ENCODE measurements at places on chromosomes 3 and 15. TPM values are rescaled to one million over a fixed set of nuclear protein-coding genes. Genes with fewer than 3 reads are reported as not detected.

- DNase-seq = no peak
- peaks cover 4% of the 10 kb centered on the region for H3K4me1 ChIP-seq
- no peak overlapping the region for H3K4me3 ChIP-seq
- H3K27ac ChIP-seq = no peak overlapping the region
Observed at GRCh38 chr3:186757214-186757613, 26.2 kb upstream of the EIF4A2 start.

DNA sequence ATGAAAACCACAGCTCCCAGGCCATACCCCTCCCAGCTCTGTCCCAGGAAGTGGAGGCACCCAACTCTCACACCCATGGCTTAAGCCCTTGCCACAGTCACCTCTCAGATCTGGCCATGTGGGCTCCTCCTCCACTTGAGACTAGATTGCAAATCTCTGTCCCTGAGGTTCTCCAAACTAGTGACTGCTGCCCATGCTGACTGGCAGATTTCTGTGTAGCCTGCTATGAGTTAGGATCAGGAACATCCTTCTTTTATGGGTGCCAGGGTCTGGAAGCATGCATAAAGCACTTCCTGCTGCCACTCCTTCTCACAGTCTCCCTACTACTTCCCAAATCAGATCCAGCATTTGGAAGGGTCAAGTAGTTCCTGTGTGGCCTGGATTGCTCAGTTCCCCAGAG lies 59.6 kb upstream of the GOLIM4 start:
- H3K36me3 ChIP-seq = no peaks in the 10 kb centered on the region
- H3K4me1 ChIP-seq = no peaks in the 10 kb centered on the region
- no peak for DNase-seq
- H3K27ac ChIP-seq = no peak overlapping the region

DNA sequence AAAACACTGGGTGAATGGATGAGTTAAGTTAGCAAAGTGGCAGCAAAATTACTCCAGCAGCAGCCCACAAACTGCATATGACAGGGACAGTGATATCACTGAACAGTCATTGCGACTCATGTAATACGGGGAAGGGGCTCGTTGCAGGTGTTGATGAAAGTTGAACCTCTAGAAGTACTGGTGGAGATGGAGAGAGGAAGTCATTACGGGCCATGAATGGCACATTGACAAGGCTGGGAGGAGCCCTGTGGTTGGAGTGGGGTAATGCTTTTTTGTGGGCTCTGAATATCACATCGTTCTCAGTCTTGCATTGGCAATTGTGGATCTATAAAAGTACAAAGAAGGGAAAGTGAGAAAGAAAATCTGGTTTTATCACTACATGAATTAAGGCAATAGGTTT lies 278.1 kb downstream of the ZPLD1 start:
- no peak overlapping the region for H3K4me3 ChIP-seq
- no peaks in the 10 kb centered on the region for H3K36me3 ChIP-seq
- H3K27me3 ChIP-seq = no peaks in the 10 kb centered on the region

FBXO40 gene
- not detected for total RNA-seq

- no peaks in the 10 kb centered on the region for H3K4me1 ChIP-seq
- H3K36me3 ChIP-seq = no peaks in the 10 kb centered on the region
- H3K27ac ChIP-seq = no peak overlapping the region
- H3K4me3 ChIP-seq = no peak overlapping the region
- no peak for DNase-seq
- no peaks in the 10 kb centered on the region for H3K27me3 ChIP-seq
Observed at GRCh38 chr3:108507902-108508301, 2.5 kb downstream of the MYH15 start.

CCNB2 gene
- total RNA-seq = 1.7 TPM

All from upper lobe of left lung (tissue), 6 donors.